ENCODE measurements at places on chromosomes 5 and 9. TPM values are rescaled to one million over a fixed set of nuclear protein-coding genes. Genes with fewer than 3 reads are reported as not detected.

GRCh38 chr5:84606784-84607183 lies 222.1 kb upstream of the EDIL3 start:
- DNase-seq: no peak

The MEIKIN gene
- total RNA-seq: not detected

- peak; percentile 19 for DNase-seq
Observed at GRCh38 chr5:8993031-8993430, 552.8 kb downstream of the SEMA5A start.

The MZB1 gene
- total RNA-seq: not detected

The TAF11L14 gene
- total RNA-seq: not detected

The CCL19 gene
- not detected for total RNA-seq

- DNase-seq: no peak
Observed at GRCh38 chr5:172789687-172790495, 18.9 kb upstream of the DUSP1 start.

DNA sequence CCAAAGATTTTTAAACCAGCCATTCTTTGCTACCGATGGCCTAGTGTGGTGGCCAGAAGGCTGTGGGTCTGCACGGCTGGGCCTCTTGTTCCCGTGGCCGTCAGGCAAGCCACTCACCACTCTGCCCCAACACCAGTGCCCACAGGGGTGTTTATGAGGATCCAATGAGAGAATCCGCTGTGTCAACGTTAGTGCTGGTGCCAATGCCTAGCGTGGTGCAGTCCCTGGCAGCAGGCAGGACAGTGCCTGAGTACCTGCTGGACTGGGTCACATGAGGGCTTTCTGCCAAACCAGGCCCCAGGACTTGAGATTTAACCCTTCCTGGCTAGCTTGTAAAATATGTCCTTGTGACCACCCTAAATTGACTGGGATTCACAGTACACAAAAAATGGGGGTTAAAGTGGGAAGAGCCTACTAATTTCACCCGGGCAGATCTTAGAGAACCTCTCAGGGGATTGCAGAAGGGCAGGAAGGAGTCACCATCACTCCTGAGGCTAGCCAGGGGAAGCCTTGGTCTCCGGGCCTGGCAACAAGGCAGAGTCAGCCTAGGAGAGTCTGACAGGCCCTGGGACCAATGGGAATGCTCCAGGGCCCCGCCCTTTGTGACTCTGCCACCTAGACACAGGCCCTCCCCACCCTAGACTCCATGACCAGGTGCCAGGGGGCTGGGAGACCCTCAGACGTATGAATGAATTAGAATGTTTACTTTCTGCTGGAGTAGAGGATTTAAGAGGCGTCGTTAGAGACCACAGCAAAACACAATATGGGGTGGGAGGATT lies 63.2 kb upstream of the FSTL4 start:
- no peak for DNase-seq

The SV2C gene
- 0.26 TPM for total RNA-seq

GRCh38 chr5:154791535-154791934 lies 36.4 kb downstream of the LARP1 start:
- DNase-seq: no peak

DNA sequence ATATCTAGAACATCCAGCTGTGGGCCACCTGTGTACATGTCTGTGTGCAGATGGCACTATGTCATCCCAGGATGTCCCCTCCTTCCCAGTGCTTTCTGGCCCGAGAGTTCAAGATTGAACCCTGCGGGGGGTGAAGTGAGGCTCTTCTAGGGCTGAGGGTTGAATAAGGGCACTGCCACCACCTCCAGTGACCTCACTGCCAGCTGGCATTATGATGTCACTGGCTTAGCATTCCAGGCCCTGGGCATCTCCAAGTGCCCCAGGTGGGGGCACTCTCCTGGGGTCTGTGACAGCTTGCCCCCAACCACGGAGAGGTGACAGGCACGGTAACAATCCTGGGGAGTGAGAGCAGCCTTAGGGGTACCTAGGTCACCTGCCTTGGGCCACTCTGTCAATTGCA lies 27.1 kb downstream of the CXXC5 start:
- no peak for DNase-seq

The PAX5 gene
- not detected for total RNA-seq

DNA sequence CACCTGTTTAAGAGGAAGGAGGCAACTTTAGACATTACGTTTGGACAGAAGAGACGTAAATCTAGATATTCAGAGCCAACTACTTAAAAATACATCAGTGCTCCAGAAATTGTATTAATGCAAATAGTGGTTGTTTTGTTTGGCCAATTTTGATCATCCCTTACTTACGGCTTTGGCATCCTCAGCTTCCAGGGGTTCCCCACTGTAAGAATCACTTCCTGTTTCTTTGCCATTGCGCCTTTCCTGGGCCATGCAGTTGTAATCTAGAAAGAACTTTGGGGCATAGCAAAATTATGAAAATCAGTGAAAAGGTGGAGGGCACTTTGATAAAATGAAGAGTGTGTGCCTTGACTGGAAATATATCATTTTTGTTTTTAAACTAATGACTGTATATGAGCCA lies 537.2 kb upstream of the TLE4 start:
- no peak for DNase-seq

GRCh38 chr9:71608825-71609447 lies 159.4 kb downstream of the CEMIP2 start:
- DNase-seq: no peak

DNA sequence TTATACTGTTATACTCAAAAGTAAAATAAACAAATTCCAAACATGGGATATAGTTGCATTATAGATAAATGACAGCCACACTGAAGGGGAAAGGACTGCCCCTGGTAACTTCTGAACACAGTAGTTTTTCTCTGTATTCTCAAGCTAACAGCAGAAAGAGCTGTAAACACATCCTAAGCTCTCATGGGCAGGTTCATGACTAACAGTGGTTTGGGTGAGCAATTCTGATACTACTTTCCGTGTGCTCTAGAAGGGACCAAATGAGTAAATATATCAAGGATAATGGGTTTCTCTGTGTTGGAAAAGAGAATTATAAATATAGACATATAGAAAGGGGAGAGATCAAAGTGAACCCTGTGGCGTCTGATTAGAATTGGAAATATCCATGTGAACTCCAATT lies 2.2 kb upstream of the LCN6 start:
- DNase-seq: peak; percentile 75

DNA sequence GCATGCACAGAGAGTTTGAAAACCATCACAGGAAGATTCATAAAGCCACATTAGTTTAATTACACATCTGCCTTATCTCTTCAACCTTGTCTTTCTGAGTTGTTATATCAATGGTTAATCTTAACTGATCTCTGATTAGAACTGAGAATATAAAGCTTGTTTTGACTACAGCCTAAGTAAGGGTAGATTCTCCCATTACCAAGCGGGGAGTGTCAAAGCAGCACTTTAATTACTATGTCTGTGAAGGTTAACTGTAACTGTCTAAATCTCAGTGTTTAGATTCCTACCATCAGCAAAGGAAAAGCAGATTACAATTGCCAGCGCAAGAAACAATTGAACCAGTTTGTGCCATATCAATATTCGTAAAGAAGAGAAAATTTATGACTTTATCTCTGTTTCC lies 348.7 kb downstream of the CDH12 start:
- no peak for DNase-seq

- DNase-seq: no peak
Observed at GRCh38 chr5:148020257-148020988, 43.4 kb upstream of the SPINK5 start.

GRCh38 chr9:117151716-117152115 lies 263.1 kb downstream of the ASTN2 start:
- no peak for DNase-seq

DNA sequence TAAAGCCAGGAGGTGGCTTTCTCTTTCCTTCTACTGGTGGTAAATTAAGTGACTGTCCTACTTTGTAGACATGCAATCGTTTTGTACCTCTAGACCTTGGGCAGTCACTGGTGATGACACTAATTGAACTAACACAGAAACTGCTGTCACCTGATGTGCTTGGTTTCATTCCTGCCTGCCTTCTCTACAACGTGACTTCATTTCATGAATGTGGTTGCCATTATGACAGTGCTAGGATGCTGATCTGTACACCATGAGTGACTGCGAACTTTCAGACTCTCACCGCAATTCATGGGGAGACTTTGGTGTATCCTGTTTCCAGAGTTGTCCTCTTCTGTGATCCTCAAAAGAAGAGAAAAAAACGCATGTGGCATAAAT lies 47.5 kb downstream of the UBE2QL1 start:
- no peak for DNase-seq
